Frontal cortex (tissue), 4 donors: ENCODE measurements at places on chromosomes 7 and 10. TPM values are rescaled to one million over a fixed set of nuclear protein-coding genes. Genes with fewer than 3 reads are reported as not detected.

The ARHGAP22 gene
- 1.6 TPM for total RNA-seq

GRCh38 chr10:116689744-116690143 lies 52.6 kb downstream of the HSPA12A start:
- DNase-seq = no peak

DNA sequence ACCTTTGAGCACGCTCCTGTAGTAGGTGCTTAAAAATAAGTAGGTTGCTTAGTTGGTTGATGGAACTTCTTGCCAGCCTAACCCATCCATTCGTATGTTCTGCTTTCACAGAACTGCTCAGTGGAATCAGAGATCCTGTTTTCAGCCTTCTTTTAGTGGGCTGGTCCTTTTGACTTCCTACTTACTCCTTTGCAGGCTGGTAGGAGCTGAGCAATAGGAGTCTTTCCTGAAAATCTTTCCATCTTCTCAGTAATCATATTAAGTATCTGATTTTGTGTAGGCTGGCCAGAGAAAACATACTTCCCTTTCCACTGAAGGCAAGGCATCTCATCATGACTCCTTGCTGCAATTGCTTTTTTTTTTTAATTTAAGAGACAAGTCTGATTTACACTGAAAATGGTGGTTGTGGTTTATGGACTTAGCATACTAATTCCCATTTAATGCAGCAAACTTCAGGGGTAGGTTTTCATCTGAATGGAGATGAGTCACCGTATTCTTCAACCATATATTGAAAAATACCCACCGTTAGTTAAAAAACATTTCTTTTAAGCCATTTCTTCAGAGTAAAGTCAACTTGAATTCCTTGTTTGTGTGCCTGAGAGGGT lies 208.0 kb downstream of the ZNF365 start:
- DNase-seq = no peak

The PCLO gene
- 41.2 TPM for total RNA-seq

DNA sequence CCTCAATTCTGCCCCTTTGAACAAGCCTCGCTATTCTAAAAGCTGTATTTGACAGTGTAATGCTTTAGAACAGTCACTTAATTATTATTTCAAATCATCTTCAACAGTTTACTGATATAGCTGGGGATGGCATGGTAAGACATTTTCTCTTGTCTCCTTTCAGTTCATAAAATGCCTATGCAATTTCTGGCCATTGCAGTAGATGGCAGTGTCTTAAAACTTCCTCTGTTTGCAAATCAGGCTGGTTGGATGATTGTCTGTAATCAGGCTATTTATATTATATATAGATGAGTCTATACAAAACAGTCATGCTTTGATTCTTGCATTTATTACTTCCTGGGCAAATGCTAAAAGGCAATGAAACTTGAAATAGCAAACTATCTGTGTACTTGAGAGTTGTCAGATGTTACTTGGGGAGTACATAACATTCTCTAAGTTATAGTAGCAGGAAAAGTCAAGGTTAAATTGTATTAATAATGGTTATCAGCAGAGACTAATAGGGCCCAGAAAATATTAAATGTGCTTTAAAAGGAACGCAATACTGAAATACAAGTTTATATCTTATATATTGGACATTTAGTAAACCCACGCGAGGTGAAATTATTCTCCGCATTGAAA lies 55.5 kb upstream of the LHFPL3 start:
- DNase-seq = peak; percentile 31

The SEMA3A gene
- total RNA-seq = 33.0 TPM

The KIN gene
- 9.4 TPM for total RNA-seq

The SLC26A5 gene
- not detected for total RNA-seq
